ENCODE measurements at places on chromosomes 16 and 17.

DNA sequence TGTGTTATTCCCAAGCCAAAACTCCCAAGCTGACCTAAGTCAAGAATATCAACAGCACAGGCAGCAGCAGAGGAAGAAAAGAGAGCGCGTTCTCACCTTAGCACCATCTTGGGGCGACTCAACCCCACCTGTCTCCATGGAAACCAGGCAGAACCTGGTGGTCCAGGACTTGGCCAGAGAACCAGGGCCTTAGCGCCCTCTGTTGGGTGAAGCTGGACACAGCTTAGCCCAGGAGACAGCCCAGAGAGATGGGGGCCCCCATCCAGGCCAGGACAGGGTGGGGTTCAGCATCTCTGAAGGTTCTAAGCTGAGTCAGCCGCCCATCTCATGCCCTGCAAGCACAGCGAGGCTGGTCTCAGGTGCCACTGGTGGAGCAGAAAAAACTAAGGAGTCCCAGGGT, 60.1 kb upstream of the TMEM132E start:
- no peak for DNase-seq

GRCh38 chr16:87246269-87247065, 70.7 kb downstream of the C16orf95 start:
- DNase-seq = no peak

DNA sequence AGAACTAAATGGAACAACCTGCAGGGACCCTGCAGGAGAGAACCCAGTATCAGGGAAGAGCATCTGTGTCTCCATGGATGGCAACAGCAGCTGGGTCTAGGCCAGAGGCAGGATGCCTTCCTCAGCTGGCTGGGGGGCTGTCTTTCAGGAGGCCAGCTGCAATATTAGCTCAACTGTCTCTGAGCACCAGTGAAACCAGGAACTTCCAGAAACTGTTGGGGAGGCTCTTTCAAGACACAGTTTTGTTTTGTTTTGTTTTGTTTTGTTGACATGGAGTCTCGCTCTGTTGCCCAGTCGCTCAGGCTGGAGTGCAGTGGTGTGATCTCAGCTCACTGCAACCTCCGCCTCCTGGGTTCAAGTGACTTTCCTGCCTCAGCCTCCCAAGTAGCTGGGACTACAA, 7.6 kb downstream of the GPR142 start:
- no peak for DNase-seq

- no peak for DNase-seq
These were observed 98.4 kb upstream of the DNAH9 start for GRCh38 chr17:11499881-11500280.
